ENCODE measurements at places on chromosomes 11 and 22. TPM values are rescaled to one million over a fixed set of nuclear protein-coding genes. Genes with fewer than 3 reads are reported as not detected.

Gene PATE2
- 1.9 TPM for total RNA-seq

Gene APOL1
- total RNA-seq = 0.63 TPM

Gene RBM7
- total RNA-seq = 22.2 TPM

Gene HTR3B
- not detected for total RNA-seq

Gene RPS6KA4
- total RNA-seq = 13.1 TPM
